ENCODE measurements at places on chromosomes 2 and 18.

DNA sequence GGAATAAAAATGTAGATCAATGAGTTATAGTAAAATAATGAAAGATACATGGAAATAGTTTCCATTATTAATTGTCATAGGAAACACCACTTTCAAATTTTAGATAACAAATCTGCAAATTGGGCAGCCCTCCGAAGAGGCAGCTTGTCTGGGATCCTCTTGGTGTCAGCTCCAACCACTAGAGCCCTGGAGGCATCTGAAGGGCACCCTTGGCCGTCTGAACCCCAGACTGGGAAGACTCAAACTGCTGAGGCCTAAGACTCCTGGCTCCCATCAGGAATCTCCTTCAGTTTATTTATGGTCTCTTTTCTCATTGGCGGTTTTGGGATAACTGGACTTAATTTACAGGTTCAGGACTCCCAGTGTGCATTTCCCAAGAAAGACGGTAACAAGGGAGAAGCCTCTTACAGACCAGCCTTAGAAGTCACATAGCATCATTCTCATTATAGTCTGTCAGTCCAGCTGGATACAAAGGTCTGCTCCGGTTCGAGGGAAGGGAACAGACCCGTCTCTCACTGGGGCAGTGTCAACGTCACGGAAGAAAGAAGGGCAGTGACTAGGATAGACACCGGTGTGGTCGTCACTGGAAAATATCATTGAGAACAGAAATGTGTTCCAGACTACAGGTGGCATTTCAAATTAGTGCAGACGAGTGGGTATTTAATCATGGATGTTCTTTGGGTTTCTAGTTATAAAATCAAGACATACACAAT lies 390.7 kb upstream of the NETO1 start:
- no peak for DNase-seq

GRCh38 chr2:165743442-165743841 lies 50.6 kb downstream of the GALNT3 start:
- DNase-seq, result no peak

- DNase-seq, result no peak
Observed at GRCh38 chr2:112166806-112167499, 28.8 kb downstream of the FBLN7 start.

DNA sequence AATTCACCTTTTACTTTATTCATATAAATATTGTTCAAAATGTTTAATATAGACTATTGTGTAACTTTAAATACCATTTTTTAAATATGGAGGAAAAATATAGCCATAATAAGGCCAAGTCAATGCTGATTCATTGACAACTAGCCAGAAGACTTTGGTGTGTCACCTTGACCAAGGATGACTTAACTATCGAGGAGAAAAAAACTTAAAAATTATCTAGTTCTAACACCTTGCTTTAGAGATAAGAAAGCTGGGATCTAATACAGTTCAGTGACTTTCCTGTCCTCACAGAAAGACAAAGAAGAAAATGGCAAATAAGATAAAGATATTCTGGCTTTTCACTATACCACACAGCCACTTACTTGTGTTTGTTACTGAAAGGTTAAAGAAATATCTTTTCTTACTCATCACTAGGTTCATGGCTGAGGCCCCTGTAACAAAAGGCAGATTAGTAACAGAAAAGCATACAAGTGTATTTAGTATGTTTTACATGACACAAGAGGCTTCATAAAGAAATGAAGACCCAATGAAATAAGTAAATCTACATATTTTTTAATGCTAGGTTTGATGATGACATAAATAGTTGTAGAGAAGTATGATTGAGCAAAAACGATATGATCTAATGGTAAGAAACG lies 65.9 kb upstream of the LRRTM1 start:
- no peak for DNase-seq

GRCh38 chr2:117833911-117834310 lies 19.4 kb downstream of the DDX18 start:
- DNase-seq, result no peak

DNA sequence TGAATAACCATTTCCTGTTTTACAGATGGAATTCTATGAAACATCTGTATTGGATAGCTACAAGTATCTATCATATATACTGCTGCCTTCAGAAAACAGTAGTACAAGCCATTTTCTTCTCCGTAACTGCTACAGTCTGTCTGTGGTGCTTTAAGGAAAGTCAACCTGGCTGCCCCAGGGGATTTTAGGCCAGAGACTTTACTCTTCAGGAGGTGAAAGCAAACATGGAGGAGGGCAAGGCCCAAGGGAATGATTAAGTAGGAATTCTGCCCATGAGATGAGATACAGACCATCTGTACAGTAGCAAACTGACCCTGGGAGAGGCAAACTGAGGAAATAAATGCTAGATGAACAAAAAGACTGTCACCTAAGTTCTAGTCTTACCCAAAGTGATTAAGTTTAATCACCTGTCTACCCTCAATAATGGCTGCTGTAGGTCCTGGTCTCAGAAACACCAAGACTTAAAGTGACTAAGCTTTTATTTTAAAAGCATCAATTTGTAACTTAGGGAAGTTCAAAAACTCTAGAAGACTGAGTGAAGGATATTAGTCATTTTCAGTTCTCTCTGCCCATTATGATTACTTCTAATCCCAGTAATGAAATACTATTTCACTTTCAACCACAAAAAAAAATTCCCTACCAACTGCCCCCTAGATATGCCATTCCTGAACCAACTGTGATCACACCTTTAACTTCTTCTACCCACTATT lies 14.8 kb downstream of the MBD2 start:
- no peak for DNase-seq

DNA sequence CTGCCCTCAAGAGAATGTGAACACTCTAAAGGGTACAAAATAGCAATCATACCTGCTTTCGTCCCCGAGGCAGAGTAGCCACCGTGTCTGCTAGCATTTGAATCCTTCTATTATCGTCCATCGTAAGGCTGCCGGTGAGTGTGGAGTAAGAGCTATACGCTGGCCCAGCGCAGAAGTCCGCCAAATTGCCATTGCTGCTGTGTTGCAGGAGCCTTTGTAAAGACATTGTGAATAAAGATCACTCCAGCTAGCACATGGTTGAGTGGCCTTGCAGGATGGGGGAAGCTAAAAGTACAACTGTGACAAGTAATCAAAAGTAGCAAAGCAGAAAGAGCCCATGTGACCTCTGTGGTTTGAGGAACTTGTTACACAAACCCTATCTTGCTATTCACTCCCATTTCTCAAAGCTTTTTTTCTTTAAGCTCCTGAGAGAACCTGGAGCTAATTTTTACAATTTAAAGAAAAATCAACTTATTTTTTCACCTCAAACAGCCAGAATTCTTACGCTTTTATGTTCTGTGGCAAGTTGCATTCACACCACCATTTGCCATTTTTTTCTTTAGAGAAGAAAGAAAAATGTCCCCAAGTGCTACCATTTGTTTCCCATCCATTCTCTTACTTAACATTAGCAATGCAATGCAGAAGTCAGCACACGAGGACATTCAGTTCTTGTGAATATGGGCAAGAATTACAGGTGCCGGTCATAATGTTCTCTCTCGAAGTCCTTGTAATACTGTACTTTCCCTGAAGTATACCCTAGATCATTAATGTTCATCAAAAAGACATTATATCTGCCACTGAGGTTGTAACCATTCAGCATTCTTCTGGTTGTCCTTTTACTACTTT lies at the start of gene CYTIP:
Gene CYTIP (minus strand): TSS at position 295 of the 846 bp plus-strand sequence. CDS start 69 bp downstream, at position 226.
- DNase-seq, result no peak

- no peak for DNase-seq
Observed at GRCh38 chr18:48599391-48599790, 60.6 kb downstream of the CTIF start.

GRCh38 chr2:31141443-31142085 lies 3.3 kb upstream of the GALNT14 start:
- DNase-seq, result no peak

DNA sequence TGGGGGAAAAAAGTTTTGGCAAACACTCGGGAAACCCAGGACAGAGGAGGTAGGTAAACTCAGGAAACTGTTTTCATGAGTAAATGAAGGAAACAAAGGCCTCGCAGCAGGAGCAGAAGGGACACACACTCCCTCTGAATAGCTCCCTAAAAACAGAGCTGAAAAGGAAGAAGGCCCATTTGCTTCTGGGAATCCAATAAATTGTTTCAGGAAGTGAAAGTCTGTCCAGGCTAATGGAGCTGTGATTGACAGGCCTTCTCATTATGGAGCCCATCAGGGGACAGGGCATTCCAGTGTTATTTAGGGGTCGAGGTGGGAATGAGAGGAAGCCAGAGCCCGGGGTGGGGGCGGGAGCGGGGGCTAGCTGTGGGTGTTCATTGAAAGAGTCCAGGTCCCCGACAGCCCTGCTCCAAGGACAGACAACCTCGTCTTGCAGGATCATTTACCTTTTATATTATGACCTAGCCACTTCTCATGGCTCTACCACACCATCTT lies 81.2 kb downstream of the GBX2 start:
- no peak for DNase-seq

DNA sequence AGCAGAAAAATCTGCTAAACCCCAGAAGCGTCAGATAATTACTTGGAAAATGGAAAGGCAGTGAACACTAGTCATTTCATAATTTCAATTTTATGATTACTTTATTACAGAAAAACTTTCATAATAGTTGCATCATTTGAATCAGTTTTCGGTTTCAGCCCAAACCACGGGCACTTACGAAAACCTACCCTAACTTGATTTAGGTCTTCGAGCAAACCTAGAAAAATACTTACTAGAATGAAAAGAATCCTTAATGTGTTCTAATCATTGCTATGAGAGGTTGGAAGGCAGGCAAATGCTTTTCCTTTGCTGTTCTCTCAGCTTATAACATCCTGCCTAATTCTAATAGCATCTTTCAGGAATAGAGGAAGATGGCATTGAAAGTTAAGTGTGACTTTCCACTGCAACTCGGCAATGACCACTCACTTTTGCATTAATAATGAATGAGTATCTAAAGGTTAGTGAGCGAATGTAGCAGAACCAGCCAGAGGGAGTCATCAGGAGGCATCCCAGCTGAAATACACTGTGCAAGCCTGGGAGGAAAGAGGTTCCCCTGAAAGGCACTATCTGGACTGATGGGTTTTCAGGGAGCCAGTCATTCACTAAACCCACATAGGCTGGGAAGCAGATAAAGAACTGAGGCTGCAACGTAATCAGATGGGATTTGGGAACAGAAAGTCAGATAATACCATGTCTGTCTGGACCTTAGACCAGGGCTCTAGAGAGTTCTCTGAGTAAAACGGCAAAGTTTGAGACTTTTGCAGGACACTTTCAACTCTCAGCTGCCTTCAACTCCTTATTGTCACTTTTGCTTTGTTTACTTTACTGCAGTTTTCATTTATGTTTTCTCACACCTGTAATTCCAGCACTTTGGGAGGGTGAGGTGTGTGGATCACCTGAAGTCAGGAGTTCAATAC lies 520.8 kb downstream of the RNF144A start:
- DNase-seq, result no peak

DNA sequence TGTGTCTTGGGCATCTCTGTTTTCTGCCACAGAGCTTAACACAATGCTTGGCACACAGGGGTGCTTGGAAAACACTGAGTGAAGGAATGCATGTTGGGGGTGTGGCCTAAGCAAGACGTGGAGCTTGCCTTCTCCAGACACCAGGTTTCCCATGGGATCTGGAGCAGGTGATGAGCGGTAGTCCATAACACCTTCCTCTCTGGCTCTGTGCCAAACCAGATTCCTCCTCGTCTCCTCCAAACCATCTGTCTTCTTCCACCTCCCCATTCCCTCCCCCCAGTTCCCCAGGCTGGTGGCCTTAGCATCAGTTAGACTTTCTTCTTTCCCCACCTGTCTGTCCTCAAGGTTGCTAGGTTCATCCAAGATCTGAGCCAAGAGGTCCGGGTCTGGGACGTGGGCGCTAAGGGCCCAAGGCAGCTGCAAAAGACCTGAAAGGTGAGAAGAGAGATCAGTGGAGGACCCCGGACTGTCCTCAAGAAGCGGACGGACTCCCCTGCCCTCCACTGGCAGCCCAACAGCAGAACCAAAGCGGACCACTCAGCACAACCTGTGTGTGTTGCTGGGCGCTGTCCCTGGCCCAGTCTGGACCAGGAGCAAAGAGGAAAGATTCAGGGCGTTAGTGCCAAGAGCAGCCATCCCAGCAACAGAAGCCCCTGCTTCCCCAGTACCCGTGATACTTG lies 1.2 kb upstream of the ITM2C start:
- no peak for DNase-seq

DNA sequence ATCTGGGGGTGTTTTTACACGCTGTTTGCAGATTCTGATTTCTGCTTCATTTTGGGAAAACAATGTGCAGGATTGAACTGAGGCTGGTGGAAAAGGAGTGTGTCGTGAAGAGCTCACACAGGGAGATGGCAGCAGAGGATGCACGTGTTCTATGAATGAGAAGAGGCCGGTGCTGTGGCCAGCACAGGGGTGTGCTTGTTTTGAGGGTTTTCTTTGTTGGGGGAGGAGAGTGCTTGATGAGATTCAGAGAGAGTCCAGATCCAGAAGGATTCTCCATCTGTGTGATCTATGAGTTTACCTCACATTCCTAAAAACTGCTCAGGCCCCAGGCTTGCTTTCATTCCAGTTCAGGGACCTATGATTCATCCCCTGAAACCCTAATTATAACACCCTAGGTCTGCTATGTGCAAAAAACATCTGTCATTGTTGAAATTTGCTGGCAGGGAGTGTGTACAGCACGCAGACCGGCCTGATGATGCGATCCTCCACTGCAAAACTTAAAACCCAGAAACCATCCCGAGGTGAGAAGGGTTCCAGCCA lies 12.1 kb downstream of the TGFA start:
- no peak for DNase-seq

GRCh38 chr18:53800171-53800570 lies 424.3 kb downstream of the MBD2 start:
- DNase-seq, result no peak

GRCh38 chr2:216698895-216699294 lies 3.5 kb upstream of the IGFBP5 start:
- no peak for DNase-seq

GRCh38 chr2:240896871-240897692 lies 1.1 kb upstream of the MAB21L4 start:
- DNase-seq, result no peak

- DNase-seq, result no peak
Observed at GRCh38 chr2:18924386-18924785, 335.0 kb upstream of the NT5C1B start.

- no peak for DNase-seq
Observed at GRCh38 chr2:126674075-126674744, 18.3 kb downstream of the GYPC start.

DNA sequence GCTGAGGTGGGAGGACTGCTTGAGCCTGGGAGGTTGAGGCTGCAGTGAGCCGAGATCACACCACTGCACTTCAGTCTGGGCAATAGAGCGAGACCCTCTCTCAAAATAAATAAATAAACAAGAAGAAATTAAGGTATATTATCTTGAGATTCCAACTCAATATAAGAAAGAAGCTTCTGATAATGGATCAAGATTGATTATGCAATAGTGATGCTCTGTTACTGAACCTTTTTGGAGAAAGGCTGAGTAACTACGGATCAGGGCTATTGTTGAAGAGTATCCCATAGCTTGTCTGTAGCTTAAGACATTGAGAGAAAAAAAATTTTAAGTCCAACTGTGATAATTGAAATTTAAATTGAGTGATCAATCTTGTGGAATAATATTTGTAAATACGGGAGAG lies 17.7 kb downstream of the GULP1 start:
- no peak for DNase-seq

Measured in GM12891 (cell line).